Progenitor cell of endocrine pancreas (in vitro differentiated cells): ENCODE measurements at places on chromosomes 3 and 15.

DNA sequence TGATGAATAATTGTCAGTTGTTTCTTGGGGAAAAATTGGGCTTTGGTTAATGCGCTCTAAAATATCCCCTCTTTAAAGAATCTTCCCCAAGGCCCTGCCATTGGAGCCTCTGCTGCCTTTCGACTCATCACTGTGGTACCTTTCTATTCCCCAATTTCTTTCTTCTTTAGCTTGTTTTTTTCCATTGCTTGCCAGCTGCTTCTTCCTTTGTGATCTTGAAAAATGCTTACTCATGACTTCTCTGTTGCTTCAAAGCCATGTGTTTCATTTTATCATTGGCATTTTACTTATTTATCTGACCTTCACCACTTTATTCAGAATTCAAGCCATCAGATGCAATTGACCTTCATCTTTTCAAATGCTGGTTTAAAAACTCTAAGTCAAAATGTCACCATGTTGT is 84.4 kb downstream of the SV2B start:
- DNase-seq, result no peak

DNA sequence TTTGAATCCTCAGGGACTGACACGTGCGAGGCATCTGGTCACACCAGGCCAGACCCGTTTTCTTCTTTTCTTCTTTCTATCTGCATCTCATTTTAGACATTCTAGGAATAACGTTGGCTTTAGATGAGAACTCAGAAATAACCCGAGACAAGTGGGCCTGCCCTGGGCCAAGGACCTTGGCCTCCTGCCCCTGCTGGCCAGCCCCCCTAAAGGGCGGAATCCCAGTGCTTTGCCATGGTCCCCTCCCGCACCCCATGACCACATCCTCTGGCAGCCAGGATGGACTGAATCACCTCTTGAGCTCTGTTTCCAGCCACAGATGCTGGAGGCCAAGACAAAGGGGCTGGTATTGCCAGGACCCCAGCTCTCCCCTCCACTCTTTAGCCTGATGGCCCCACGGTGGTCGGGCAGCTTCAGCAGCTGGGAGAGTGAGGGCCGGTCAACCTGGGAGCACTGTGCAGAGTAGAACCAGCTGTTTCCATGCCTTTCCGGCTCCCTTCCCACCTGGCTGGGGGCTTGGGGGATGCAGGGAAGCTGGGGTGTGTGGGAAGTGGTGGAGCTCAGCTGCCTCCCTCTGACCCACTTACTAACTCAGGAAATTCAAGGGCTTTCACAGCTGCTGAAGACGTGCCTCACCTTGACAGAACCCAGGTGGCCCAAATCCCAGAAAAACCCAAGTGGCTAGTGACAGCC is 190.9 kb downstream of the FAM43A start:
- DNase-seq, result no peak

- no peak for DNase-seq
Measured at GRCh38 chr3:23916152-23916885, 471 bp downstream of the NKIRAS1 start.

DNA sequence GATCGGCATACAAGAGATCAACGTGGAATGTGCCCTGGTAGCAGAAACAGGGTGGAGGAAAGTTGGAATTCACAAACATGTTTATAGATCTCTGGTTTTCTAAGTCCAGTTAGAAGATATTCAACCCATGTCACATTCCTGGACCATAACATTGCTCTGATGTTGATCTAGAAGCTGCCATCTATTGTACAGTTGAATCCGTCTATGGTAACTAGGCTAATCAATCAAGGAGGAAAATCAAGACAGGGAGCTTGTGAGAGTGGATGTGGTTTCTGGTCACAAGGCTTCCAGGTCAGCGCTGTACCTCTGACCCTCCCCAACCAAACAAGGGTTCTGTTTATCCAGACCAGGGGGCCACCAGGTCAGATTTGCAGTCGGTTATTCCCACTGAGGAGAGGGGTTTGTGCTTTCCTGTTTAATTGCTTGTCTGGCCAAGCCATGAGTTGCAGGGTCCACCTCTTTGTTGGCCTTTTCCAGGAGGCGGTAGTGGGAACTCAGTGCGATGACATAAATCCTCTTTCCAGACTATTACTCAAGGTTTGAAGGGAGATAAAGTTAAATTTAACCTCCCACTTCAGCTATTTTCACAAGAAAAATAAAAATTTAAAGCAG is 130.3 kb downstream of the SLCO3A1 start:
- no peak for DNase-seq

- DNase-seq, result no peak
Measured at GRCh38 chr3:112689385-112689784, 48.4 kb upstream of the CCDC80 start.

DNA sequence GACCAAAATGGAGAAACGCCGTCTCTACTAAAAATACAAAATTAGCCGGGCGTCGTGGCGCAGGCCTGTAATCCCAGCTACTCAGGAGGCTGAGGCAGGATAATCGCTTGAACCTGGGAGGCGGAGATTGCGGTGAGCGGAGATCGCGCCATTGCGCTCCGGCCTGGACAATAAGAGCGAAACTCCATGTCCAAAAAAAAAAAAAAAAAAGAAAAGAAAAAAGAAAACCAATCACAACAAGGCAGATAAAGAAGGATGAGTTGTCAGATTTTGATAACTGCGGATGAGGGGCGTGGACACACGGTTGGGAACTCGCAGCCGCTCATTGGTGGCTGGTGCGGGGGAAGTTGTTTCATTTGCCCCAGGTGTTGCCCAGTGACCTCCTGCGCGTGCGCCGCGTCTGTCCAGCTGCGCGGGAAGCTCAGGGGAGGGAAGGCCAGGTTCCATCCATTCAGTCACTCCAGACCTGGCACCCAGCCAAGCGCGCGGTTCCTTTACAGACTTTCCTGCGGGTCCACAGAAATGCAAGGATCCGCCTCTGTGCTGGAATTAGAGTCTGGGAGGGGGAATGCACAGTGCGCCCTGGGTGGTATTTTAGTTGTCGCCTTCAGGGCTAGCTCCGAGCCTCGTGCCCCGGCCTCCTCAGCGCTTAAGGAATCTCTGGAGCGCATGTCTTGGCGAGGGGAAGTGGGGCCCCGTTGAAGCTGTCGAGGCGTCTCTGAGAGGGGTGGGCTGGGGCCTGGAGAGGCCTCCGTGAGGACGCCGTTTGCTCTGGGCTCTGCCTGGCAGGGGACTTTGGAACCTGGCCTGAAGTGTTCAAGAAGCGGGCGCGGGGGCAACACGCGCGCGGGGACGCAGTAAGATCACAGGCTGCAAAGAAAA is 708 bp upstream of the GCHFR start:
- no peak for DNase-seq
